ENCODE measurements at places on chromosomes 4 and X. TPM values are rescaled to one million over a fixed set of nuclear protein-coding genes. Genes with fewer than 3 reads are reported as not detected.

DNA sequence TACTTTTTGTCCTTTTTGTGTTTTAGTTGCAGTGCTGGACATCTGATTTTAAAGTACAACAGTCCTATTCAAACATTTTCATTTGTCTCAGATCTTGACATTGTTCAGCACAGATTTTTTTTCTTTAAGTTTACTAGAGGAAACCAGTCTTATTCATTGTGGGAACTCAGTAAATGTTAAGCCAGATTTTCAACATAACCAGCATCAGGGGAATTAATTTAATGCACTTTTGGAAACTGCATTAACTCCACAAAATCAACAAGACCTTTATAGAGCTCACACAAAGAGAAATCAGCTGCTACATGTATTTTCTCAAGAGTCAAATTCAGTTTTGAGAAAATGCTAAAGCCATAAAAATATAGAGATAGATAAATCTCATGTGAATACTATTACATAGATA lies 9.9 kb downstream of the CPE start:
- DNase-seq = no peak

DNA sequence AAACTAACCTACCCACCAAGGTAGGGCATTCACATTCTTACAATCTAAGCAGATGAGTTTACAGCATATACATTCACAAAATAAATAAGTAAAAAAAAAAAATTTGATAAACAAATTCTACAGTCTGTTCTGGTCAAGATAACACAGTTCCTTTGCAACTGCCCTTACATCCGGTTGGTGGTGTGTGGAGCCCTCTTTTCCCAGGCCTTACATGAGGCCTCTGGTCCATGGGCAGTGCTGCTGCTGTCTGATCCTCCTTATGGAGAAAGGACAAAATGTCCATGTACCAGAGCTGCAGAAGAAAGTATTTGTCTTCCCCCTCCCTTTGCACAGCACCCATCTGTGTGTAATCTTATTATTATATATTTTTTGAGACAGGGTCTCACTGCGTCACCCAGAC lies 2.2 kb upstream of the SEPTIN11 start:
- DNase-seq = no peak

Gene RIPPLY1
- not detected for total RNA-seq

DNA sequence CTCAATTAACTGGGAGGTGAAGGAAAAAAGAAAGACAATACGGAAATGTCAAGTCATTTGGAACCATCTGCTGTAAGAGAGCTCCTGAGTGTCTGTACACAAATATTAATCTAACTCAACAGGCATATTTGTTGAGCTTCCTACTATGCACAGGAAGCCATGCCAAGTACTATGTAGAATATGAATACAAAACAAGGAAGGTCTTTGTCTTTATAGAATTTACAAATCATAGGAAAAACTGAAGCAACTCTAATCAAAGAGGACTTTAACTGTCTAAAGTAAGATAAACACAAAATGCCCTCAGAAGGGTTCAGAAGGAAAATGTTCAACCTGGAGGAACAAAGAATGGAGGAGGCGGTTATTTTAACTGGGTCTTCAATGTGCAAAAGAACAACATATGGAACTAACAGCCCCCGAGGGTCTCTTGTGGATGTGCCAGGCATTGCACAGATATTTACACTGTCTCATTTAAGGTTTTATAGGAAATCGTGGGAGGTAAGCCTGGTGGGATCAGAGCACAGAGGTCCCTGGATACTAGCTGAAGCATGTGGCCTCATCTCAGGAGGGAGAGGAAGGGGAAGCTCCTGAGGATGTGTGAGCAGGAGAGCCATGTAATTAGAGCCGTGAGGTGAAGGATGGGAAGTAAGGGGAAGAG lies 5.8 kb downstream of the FAM114A1 start:
- no peak for DNase-seq

Gene STEEP1
- 12.7 TPM for total RNA-seq

- DNase-seq = no peak
Measured at GRCh38 chr4:175929441-175929840, 117.4 kb upstream of the GPM6A start.

GRCh38 chr4:24957886-24958285 lies 45.0 kb upstream of the CCDC149 start:
- DNase-seq = no peak

Gene TRIM75
- total RNA-seq = not detected

GRCh38 chr4:151628001-151628608 lies 132.7 kb downstream of the GATB start:
- DNase-seq = no peak

Data from Right ventricle myocardium superior (tissue), 1 donor.